ENCODE measurements at places on chromosomes 7 and 10.

- DNase-seq, result no peak
Measured at GRCh38 chr10:62017491-62017870, 116.0 kb downstream of the ARID5B start.

GRCh38 chr7:53214463-53214862 is 179.0 kb downstream of the POM121L12 start:
- DNase-seq, result no peak

DNA sequence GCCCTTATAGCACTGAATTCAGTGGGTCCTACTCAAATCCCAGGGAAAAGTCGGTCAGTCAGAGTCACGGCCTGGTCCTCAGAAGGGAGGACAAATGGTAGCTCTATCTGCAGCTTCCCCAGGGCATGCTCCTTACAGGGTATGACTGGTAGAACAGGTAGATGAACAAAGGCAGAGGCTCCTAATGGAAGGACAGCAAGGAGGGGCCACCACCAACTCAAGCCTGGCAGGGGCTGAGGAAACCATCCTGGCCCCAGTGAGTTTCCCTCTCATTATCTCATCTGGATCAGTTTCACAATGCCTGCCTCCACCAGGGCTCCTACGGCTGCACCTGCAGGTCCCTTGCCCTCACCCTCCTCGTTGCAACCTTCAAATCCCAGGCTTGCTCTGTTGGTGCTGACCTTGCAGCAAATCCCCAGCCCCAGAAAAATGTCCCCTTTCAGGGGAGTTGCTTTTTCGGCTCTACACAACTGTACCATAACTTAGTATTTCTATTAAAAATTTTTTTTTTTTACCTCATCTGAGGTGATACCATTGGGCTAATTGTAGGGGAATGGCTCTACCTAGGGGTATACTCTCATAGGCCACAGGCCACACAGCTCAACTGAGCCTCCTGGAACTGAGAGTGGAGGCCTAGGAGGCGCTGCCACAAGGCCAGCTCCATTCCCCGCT is 2.4 kb upstream of the MYO1G start:
- no peak for DNase-seq

GRCh38 chr10:98374217-98374985 is 40.6 kb downstream of the PYROXD2 start:
- DNase-seq, result no peak
